ENCODE measurements at places on chromosomes 6 and 20. TPM values are rescaled to one million over a fixed set of nuclear protein-coding genes. Genes with fewer than 3 reads are reported as not detected.

FOXQ1 gene
- polyA plus RNA-seq, result 0.31 TPM

L3MBTL3 gene
- 6.8 TPM for polyA plus RNA-seq

DOK5 gene
- polyA plus RNA-seq, result 0.33 TPM

TFAP2C gene
- 4.4 TPM for polyA plus RNA-seq

SLC52A3 gene
- not detected for polyA plus RNA-seq

ALDH8A1 gene
- 0.11 TPM for polyA plus RNA-seq

HLA-F gene
- polyA plus RNA-seq, result 30.7 TPM

STX11 gene
- polyA plus RNA-seq, result 0.90 TPM

SRMS gene
- polyA plus RNA-seq, result not detected

HEY2 gene
- not detected for polyA plus RNA-seq

PACSIN1 gene
- 0.02 TPM for polyA plus RNA-seq

DNA sequence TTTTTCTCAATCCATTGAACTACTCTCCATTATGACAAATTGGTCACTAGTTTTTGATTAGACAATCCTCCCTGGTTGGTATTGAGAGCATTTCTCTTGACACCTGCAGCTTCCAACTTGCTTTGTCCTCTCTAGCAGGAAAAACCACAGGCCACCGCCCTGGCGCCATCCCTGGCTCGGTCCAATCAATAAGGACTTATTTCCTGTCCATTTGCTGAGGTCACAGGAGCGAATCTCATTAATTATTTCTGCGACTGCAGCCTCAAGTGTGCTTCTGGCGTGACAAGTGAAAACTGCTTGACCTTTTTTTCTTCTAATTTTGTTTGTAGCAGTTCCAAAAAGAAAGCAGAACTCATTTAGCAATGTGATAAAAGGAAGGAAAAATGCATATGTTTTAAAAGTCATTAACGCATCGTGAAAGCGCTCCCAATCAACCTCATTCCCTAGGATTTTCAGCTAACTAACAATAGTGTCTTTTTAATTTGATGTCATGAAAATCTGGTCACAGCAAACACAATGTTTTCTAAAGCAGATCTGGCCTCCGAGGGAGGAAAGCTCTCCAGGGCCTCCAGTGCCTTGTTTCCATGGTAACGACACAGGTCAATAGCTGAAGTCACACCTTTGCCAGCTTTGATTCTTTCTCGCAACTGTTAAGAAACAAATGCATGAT is 39.0 kb upstream of the BEND3 start:
- no peak for DNase-seq

- DNase-seq, result no peak
Observed at GRCh38 chr20:32391003-32391402, 32.9 kb downstream of the ASXL1 start.

- DNase-seq, result no peak
Observed at GRCh38 chr6:142929751-142930358, 15.1 kb downstream of the HIVEP2 start.

DNA sequence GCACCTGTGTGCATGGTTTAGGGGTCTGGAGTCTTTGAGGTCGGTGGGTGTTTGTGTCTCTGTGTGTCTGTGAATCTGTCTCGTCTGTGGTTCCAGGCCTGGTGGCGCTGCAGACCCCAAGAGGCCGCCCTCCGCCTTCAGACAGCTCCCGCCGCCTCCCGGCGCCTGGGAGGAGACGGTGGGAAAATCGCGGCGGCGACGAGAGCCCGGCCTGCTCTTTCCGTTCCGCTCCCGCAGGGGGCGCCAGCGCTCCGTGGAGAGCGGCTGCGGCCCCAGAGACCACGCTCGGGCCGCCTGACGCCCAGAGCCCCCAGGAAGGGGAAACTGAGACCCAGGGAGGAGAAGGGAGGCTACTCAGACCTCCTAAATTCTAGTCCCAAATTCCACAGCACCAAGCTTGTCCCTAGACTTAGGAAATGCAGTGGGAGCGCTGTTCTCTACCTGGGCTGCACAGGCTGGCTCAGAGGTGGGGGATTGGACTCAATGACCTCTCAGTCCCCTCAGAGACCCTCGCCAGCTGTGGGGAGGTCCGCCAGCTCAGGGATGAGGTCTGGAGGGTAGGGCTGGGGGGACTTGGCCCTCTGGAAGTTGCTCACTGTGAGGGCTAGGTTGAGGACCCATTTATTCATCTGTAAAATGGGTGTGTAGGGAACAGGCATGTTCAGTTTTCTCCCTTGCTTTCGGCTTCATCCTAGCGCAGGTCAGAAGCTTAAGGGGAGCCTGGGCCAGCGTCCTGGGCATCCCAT is 36.9 kb upstream of the BLCAP start:
- DNase-seq, result no peak

DNA sequence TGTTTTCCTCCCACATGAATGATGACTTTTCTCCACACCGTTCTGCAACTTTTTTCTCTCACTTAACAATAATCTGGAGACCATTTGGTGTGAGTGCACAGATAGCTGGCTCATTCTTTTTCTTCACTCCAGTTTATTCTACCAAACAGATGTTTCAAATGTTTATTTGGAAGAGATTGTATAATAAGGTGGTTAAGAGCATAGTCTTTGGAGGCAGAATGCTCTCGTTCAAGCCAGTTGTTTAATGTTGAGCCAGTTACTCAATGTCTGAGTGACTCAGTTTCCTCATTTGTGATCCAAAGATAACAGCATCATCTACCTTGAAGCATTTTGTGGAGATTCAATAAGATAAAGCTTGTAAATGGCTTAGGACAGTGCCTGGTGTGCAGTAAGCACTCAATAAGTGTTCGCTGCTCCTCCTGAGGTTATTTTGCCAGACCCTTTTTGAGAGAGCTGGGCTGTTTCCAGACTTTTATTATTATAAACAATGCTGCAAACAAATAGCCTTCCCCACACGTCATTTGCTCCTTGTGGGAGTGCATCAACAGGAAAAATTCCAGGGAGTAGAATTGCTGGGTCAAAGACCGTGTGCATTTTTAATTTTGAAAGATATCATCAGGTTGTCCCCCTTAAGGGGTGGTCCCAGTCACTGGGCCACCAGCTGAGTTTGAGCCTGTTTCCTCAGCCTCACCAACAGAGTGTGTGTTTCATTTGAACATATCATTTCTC is 70.6 kb downstream of the VEGFA start:
- DNase-seq, result peak; percentile 36

DNA sequence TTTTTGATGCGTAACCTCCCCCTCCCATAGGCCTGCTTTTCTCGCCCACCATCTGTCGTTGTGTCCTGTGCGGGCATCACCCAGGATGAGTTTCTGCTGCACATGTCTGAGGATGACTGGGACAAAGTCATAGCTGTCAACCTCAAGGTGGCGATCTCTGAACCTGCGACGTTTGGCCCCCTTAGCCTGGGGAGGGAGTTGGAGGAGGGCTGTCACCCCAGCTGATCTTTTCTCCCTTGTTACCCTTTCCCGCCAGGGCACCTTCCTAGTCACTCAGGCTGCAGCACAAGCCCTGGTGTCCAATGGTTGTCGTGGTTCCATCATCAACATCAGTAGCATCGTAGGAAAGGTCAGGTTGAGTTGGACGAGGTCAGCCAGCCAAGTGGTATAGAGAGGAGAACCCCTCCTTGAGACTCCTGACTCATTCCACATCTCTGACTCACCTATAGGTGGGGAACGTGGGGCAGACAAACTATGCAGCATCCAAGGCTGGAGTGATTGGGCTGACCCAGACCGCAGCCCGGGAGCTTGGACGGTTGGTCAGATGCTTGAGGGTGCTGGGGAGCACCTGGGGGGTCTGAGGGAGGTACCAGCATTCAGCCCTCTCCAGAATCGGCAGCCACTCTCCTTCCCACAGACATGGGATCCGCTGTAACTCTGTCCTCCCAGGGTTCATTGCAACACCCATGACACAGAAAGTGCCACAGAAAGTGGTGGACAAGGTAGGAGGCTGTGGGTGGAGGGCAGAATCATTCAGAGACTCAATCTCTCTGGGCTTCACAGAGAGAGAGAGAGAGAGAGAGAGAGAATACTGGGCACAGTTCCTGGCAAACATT is 954 bp downstream of the HSD17B8 start:
- DNase-seq, result no peak

- no peak for DNase-seq
Observed at GRCh38 chr20:59020938-59021551, 1.8 kb downstream of the TUBB1 start.

DNA sequence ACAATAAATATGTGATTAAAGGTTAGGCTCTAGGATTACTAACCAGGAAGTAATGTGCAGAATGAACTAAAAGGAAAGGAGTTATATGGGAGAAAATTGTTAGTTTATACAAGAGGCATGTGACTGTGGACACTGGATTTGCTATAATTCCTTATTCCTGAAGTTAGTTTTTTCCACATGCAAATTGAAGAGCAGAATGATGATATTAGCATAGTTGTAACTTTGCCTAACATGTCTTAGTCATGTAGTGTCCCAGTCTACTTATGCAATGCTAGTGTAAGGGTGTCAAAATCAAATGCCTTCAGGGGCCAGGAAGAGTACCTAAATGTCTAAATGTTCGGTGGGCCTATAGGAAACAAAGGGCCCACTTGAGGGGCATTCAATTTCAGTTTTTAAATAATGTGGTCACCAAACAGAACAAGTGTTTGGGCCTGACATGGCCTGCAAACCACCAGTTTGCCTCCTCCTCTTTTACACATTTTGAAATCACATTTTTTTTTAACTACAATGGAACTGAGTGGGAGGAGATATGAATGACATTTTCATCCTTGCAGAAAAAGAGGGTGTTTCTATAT is 28.0 kb upstream of the CEP85L start:
- DNase-seq, result peak; percentile 19

- DNase-seq, result no peak
Observed at GRCh38 chr6:125968493-125968892, 11.9 kb downstream of the HINT3 start.

- no peak for DNase-seq
Observed at GRCh38 chr20:10034717-10035571, at the start of gene ANKEF1. Gene ANKEF1, plus strand, starts transcription at chr20:10034987. Its CDS starts 3,315 bp downstream, at chr20:10038302.

DNA sequence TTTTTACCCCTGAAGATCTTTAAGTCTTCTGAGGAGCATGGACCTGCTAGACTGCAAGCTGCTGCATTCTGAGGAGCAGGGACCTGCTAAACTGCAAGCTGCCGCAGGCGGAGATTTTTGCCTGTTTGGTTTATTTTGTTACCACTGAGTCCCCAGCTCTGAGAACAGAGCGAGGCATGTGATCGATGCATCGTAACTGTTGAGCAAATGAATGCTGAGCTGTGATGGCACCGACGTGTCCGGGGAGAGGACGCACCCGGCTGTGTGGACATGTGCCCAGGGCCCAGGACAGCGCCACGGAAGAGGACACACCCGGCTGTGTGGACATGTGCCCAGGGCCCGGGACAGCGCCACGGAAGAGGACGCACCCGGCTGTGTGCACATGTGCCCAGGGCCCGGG is 24.2 kb downstream of the DNAJC5 start:
- no peak for DNase-seq

GRCh38 chr6:3534599-3534998 is 77.7 kb upstream of the SLC22A23 start:
- DNase-seq, result no peak
